ENCODE measurements at places on chromosomes 2 and 18.

DNA sequence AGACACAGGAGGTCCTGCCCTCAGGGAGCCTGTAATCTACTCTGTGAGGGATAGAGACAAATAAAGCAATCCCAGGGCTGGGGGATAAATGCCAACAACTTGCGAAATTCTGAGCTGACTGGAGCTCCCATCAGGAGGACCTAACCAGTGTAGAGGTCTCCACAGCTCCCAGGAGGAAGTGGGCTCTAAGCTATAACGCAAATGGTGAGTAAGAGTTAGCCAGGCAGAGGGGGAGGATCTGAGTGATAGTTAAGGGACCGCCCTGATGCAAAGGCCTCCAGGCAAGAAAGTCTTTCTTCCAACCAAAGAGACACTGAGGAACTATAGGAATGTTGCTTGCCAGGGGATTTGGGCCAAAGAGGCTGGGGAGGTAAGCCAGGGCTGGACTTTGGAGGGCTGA lies 16.0 kb upstream of the ZNF532 start:
- DNase-seq: no peak

DNA sequence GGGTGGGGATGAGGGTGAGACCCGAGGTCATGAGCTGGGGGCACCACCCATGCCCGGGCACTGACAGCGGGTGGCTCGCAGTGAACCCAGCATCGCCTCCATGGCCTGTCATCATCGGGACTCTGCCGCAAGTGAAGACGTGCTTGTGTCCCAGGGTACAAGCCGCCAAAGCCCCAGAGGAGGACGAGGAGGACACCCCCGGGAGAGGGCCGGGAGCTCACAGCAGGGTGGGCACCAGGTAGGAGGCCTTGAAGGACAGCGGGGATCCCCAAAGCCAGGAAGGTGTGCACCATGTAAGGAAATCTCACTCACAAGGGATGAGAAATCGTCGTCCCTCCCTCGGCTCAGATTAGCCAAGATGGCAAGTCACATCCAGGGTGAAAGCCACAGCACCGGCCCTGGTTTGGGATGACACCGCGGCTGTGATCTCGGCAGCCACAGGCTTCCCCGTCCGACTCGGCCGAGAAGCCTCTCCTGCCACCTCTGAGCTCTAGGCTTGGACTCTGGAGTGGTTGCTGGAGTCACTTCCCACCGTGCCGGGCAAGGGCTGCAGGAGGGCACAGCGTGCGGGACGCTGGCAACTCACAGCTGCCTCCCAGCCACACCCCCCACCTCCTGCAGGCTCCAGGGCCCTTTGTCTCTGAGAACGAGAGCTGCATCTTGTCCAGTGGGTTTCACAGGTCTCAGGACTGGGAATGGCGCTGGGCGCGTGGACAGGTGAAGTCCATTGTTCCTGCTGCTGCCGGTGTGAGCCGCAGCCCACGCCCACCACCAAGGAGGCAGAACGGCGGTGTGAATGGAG lies 81.6 kb upstream of the CTDP1 start:
- no peak for DNase-seq

GRCh38 chr2:163703386-163703785 lies 32.4 kb downstream of the FIGN start:
- DNase-seq: no peak

- no peak for DNase-seq
Observed at GRCh38 chr18:48904847-48905394, 45.8 kb downstream of the SMAD7 start.

DNA sequence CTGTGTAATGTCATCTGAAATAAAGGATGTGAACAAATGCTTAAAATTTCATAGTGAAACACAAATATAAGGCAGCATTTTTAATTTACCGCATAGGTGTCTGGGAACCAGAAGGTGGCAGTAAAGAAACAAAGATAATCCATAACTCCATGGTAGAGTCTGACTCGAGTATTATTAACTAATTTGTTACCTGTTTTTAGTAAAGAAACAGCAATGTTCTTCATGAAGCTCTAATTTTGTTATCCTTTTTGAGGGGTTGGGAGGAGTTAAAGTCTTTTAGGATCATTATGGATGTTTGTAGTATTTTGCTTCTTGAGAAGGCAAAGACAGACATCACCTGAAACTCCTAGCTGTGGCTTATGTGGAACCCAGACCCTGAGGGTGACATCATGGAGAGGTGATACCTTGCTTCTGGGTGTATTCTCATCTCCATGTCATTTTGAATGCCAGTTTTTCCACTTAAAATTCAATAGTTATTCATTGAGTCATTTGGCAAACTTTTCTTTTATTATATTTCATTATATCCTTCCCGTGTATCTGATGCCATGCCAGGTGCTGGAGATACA lies 286.2 kb upstream of the EPAS1 start:
- DNase-seq: no peak

DNA sequence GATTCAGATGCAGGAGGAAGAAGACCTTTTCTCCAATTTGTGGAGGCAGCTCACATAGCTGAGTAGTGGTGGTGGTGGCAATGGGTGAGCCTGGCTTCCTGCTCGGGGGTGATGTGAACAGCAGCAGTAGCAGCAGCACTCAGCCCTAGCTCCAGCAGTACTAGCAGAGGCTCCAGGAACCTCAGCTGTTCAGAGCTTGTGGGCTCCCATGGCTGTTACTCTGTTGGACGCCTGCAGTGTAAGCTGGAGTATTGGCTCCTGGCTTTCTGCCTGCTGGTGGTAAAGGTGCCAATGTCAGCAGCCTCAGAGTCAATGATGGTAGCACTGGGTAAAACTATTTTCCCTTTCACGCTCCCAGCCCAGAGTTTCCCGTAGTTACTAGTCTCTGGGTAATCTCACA lies 3.1 kb upstream of the SEH1L start:
- DNase-seq: no peak

DNA sequence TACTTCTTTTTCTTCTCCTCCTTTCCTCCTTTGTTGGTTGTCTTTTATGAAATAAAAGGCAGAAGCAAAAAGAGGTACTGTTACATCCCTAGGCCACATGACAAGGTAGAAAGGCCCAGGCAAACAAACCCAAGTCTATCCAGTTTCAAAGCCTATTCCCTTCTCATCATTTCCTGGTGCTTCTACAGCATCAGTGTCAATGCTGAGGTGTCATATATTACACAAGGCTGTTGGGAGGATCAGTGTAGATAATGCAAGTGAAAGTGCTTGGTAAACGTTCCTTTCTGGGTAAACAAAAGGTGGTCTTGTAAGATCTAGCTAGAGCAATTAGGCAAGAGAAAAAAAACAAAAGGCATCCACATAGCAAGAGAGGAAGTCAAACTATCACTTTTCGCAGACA lies 64.9 kb downstream of the EVA1A start:
- DNase-seq: no peak

- no peak for DNase-seq
Observed at GRCh38 chr2:227451655-227451992, 20.3 kb upstream of the AGFG1 start.

DNA sequence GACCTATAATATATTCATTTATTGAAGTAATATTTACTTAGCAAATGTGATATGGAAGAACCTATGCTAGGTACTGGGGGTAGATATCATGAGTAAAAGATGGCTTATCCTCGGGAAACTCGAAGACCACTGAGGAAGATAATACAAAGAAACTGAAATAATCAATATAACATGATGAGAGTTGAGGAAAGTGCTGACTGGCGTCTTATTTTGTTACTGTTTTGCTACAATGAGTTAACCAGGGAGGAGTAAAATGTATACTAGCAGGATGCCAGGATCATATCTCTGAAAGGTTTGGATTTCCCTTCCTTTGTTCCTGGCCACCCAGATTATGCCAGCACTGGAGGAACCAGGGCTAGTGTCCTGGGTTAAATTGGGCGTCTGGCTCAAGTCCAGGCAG lies 111.7 kb upstream of the SPATS2L start:
- no peak for DNase-seq
